ENCODE measurements at places on chromosomes 5 and 9. TPM values are rescaled to one million over a fixed set of nuclear protein-coding genes. Genes with fewer than 3 reads are reported as not detected.
A peak's percentile ranks its signal among the peaks of the same experiment; 100 is the strongest.

Gene WNT8A
- not detected for total RNA-seq

Gene SPACA9
- 10.1 TPM for total RNA-seq

Gene SHOC1
- not detected for total RNA-seq

Gene MAMDC4
- total RNA-seq = 2.1 TPM

Gene KCNMB1
- 81.0 TPM for total RNA-seq

Gene IL13
- total RNA-seq = not detected

Gene CDO1
- total RNA-seq = 18.9 TPM

DNA sequence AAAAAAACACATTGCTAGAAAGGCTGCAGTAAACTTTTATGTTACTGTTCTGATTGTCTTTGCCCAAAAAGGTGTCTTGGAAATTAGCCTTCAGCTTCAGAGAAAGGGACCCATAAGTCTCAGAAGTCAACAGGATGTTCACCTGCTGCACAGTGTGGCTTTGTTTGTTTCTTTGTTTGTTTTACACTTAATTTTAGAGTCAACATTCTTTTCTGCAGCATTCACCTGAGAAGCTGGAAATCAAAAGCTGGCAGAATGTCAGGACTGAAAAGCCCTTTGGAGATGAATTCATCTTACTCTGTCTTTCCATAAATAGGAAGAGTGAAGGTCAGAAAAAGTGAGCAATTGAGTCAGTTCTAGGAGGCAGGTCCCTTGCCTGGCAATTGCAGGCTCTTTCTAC, 170.0 kb downstream of the PAPPA start:
- no peak for DNase-seq

- DNase-seq = no peak
Measured at GRCh38 chr9:6414247-6414641, 1.2 kb downstream of the UHRF2 start.

GRCh38 chr9:135088979-135089847, 1.7 kb downstream of the OLFM1 start:
- DNase-seq = no peak

GRCh38 chr9:84891924-84892323, 222.4 kb downstream of the NTRK2 start:
- DNase-seq = no peak

DNA sequence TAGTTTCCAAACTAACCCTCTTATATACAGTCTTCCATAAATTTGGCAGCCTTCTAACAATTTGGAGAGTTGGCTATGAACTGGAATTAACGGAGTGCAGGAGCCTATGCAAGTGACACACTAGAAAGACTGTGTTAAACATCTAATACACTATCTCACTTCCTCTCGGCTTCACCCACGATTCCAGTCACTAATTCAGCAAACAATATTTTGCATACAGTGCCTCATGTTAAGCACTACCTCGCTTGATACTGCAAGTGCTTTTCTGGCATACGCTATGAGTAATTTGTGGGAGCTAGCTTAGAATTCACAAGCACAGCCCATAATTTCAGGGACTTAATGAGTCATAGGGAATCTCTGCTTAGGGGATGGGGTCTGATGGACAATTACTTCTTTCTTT, 102.5 kb downstream of the ST8SIA4 start:
- DNase-seq = no peak

- DNase-seq = no peak
Measured at GRCh38 chr5:88732181-88732633, 150.8 kb downstream of the MEF2C start.

DNA sequence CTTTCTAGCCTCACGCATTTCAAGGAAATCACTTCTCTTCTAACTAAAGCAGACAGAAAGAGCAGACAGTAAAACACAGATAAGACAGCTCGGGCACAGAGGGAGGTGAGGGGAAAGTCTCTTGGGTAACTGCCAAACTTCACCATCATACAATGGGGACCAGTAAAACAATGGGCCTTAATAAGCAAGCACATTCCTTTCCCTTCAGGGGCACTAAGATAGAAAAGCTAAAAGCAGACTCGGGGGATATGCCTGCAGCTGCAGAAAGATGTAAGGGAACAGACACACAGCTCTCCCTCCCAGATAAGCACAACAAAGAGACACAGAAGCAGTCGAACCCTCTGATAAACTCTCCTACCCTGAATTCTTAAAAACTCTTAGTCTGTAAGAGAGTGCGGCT, 15.6 kb upstream of the CKS2 start:
- DNase-seq = no peak

- no peak for DNase-seq
Measured at GRCh38 chr5:100434815-100435214, 100.4 kb upstream of the FAM174A start.

- no peak for DNase-seq
Measured at GRCh38 chr9:88776717-88777497, 214.4 kb upstream of the S1PR3 start.

DNA sequence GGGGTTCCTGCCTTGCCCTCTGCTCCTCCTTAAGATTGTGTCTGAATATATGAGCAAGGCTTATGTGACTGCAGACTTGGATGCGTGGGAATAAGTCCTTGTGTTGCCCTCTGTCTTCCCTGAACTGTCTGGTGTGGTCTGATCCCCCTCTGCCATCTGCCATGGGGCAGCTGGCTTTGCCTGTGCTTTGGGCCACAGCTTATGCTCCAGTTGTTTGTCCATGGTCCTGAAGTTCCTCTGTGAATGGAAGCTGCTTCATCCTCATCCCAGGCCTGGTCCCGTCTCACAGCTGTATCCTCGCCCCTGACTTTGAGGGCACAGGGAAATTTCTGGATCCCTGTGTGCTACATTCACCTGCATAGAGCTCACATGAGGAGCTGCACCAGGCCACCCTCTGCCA, 14.7 kb downstream of the IL31RA start:
- DNase-seq = no peak

GRCh38 chr9:132094314-132094791, 14.7 kb upstream of the MED27 start:
- DNase-seq = no peak

DNA sequence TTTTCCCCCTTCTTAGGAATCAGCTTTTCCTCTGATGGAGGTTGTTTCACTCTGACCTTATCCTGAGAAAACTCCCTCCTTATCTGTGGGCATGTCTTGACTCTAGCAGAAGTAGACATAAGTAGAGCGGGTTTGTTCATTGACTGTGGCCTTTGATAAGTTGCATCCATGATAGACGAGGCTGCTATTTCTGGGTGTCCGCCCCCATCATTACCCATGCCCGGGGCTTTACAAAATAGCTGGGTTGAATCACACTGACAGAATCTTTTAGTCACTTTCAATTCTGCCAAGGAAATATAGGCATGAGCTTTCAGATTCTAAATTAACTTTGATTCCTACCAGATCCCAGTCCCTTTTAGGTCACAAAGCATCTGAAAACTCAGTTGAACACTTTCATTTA, 223.8 kb downstream of the SEC61B start:
- peak; percentile 57 for DNase-seq

- DNase-seq = no peak
Measured at GRCh38 chr5:128965011-128965637, at the start of gene SLC27A6. SLC27A6 (plus strand) TSS chr5:128965488; CDS start chr5:128966138, 650 bp downstream.
